ENCODE measurements at places on chromosomes 1 and 21. TPM values are rescaled to one million over a fixed set of nuclear protein-coding genes. Genes with fewer than 3 reads are reported as not detected.

GRCh38 chr1:38097284-38097898 lies 50.8 kb upstream of the POU3F1 start:
- no peak for DNase-seq

GRCh38 chr21:17775431-17776126 lies 43.6 kb downstream of the C21orf91 start:
- DNase-seq: no peak

The BCL2L15 gene
- 0.99 TPM for total RNA-seq

DNA sequence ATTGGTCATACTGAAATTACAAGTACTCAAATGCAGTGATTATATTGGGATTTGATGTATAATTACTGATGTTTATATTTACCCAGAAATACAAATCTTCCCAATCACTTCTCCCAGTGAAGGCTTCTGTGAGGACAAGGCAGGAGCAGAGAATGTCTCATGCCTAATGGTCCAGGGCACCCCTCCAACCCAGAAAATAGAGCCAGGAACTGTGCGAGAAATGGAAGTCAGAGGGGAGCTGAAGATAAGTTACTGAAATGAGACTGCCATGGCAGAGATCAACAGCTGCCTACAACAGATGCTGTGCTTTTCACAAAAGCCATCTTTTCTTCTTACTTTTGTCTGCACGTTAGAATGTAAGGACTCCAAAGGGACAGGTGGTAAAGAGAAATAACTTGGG lies 171.2 kb downstream of the TTLL7 start:
- DNase-seq: no peak

DNA sequence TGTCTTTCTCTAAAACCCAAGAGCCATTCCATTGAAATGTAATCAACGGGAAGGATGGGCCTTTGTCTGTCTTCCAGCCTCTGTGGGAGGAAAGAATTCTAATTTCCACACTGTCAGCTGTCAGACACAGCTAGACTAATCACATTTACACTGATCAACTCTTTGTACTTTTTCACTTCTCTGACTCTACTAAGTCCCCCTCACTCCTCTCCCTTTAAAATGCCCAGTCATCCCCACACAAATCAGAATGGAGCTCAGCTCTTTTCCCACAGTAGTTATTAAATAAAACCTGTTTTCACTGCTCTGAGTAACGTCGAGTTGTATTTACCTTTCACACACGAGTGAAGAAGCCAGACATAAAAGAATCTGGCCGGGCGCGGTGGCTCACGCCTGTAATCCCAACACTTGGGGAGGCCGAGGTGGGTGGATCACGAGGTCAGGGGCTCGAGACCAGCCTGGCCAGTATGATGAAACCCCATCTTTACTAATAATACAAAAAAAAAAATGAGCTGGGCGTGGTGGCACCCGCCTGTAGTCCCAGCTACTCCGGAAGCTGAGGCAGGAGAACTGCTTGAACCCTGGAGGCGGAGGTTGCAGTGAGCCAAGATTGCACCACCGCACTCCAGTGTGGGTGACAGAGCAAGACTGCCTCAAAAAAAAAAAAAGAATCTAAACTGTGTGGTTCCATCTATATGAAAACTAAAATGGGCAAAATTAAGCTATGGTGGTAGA lies 13.3 kb downstream of the ZBTB8OS start:
- no peak for DNase-seq

DNA sequence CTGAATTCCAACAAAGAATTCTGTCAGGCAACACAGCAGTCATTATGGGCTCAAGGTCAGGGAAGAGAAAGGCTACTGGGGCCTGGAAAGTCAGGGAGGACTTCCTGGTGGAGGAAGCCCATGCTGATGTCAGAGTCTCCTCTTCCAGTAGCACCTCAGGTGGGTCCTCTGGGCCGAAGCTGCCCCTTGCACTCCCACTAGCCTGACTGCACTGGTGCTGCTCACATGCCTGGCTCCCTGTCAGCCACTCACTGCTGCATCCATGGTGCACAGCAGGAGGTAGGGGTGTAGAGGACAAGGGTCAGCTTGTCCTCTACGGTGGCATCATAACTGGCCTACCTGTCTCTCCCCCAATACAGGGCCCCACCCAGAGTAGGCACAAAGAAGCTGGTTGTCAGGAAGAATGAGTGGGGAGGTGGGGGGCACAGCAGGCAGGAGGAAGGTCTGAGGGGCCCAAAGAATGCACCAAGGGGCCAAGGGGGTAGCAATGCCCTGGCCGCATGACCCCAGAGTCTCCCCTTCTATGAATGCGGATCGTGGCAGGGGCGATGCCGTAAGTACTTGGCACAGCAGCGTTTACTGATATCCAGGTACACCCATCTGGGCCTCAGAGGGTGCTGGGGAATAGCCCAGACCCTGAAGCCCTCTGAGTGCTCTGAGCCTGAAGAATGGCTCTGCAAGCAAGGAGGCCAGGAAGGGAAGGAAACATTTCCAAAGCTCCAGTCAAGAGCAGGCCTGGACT lies 80.3 kb downstream of the GLIS1 start:
- no peak for DNase-seq

DNA sequence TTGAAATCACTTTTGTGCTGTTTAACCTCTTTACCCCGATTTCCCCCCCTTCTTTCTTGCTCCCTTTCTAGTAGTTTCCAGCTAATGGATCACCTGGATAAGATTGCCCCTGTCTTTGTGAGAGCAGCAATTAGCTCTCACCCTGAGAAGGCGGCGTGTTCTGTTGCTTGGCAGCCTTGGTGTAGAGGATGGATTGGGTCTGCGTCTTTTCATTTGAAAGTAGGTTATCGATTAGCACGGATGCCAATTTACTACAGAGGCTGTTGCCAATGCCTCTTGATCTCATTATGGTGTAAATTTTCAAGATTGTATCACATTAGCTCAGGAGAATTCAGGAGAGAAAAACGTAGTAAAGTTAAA lies 26.4 kb downstream of the KIF26B start:
- no peak for DNase-seq

- DNase-seq: no peak
These were observed 648 bp downstream of the EPHA8 start for GRCh38 chr1:22563671-22564602.

DNA sequence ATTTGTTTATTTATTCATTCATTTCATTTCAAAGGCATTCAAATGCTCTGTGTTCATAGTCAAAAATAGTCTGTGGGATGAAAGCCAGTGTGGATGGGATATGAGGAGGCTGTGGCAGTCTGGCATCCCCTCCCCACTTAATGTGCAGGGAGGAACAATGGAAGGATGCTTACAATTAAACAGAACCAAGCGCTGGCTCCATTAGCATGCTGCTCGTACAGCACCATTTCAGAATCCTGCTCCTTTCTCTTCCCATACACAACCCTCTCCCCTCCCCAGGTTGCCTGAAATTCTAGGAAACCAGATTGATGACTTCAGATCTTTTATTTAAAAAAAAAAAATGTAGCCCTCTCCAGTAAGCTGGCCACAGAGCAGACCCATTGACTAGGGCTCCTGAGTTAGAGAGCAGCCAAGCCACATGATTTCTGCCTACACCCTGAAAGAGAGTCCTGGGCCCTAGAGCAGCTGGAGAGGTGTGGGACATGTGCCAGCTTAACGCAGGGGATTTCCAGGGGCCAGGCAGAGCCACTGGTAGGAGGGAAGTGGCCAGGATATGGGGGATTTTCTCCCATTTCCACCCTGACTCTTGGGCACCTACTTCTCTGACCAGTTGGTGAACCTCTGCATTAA lies 205.2 kb downstream of the ASTN1 start:
- DNase-seq: no peak

GRCh38 chr1:27154991-27155781 lies at the start of gene SLC9A1:
Gene SLC9A1 (minus strand): TSS chr1:27155125. CDS start chr1:27154334, 791 bp downstream.
- DNase-seq: peak; percentile 97

DNA sequence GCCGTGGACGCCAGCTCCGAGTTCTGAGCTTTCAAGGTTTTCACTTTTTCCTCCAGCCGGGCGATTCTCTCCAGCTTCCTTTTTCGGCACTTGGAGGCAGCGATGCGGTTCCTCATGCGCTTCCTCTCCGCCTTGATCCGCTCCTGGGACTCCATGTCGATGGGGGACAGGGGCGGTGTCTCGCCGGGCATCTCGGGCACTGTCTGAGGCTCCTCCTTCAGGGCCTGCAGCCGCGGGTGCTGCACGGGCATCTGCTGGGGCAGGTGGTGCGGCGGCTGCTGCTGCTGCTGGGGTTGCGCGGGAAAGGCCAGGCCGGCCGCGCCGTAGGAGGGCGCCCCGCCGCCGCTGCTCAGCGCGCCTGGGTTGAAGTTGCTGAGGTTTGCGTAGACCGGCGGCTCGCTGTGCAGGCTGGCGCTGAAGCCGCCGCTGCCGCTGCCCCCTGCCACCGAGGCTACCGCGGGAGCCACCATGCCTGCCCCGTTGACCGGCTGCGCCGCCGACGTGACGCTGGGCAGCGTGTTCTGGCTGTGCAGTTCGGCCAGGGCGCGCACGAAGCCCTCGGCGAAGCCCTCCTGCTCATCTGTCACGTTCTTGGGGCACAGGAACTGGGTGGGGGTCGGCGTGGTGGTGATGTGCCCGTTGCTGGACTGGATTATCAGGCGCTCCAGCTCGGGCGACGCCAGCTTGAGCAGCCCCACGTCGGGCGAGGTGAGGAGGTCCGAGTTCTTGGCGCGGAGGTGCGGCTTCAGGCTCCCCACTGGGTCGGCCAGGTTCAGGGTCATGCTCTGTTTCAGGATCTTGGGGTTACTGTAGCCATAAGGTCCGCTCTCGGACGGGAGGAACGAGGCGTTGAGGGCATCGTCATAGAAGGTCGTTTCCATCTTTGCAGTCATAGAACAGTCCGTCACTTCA lies 1.4 kb downstream of the JUN start:
- DNase-seq: peak; percentile 48

The CYP4Z1 gene
- 0.39 TPM for total RNA-seq

- DNase-seq: no peak
These were observed 124.5 kb upstream of the GALNT2 start for GRCh38 chr1:229942501-229942900.

DNA sequence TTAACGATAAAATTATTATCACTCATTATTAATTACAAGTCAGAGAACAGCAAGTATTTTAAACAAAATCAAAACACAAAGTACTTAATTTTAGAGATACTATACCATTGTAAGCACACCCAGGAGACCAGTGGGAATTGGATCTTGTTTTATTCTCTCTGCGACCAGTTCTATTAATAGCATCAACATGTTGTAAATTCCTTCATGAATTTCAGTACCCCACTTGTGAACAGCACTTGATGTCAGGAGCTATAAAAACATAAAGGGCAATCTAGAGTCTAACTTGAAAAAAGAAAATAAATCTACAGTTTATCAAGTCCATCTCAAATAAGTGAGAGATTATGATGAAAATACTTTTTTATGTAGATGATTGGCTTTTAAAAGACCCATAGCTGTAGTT lies 42.9 kb downstream of the USP24 start:
- no peak for DNase-seq

The PPCS gene
- total RNA-seq: 26.3 TPM

The OR6N1 gene
- total RNA-seq: not detected

The RERE gene
- total RNA-seq: 125 TPM

The MARK1 gene
- 7.6 TPM for total RNA-seq
